Effector memory CD8-positive, alpha-beta T cell (primary cell): ENCODE measurements at places on chromosomes 7 and 10.

GRCh38 chr7:130421684-130422083 lies 19.1 kb downstream of the CEP41 start:
- DNase-seq, result no peak
- peaks cover 4% of the 10 kb centered on the region for H3K4me1 ChIP-seq
- H3K27ac ChIP-seq, result no peak overlapping the region
- no peak overlapping the region for H3K4me3 ChIP-seq

GRCh38 chr10:79490400-79491142 lies 21.8 kb upstream of the EIF5AL1 start:
- H3K4me3 ChIP-seq, result no peak overlapping the region
- peaks cover 3% of the 10 kb centered on the region for H3K36me3 ChIP-seq
- DNase-seq, result no peak
- peaks cover 6% of the 10 kb centered on the region for H3K4me1 ChIP-seq
- no peak overlapping the region for H3K27ac ChIP-seq
- no peaks in the 10 kb centered on the region for H3K27me3 ChIP-seq

- DNase-seq, result no peak
- H3K27ac ChIP-seq, result no peak overlapping the region
- no peaks in the 10 kb centered on the region for H3K4me1 ChIP-seq
- no peak overlapping the region for H3K4me3 ChIP-seq
- peaks cover 19% of the 10 kb centered on the region for H3K27me3 ChIP-seq
These were observed 88.1 kb upstream of the FOXI2 start for GRCh38 chr10:127648885-127649284.

DNA sequence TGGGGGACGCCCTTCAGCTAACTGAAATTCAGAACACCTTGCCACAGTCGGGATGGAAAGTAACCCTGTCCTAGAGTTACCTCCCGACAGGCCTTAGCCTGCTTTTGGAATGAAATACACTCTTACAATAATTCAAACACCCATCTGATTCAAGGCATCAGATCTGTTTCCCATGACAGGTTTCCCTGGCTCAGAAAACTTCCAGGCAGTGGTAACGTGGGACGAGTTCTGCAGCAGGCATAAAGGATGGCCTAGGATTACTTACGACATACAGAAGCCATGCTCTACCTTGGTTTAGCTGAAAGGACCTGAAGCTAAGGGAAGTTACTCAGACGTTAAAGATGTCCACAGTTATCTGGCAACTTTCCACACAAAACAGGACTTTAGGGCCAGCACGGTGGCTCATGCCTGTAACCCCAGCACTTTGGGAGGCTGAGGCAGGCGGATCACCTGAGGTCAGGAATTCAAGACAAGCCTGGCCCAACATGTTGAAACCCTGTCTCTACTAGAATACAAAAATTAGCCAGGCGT lies 5.0 kb downstream of the PAXIP1 start:
- H3K36me3 ChIP-seq, result peaks cover 20% of the 10 kb centered on the region
- DNase-seq, result no peak
- H3K27me3 ChIP-seq, result no peaks in the 10 kb centered on the region
- peaks cover 12% of the 10 kb centered on the region for H3K4me1 ChIP-seq
- no peak overlapping the region for H3K4me3 ChIP-seq

GRCh38 chr10:9012312-9012711 lies 957.8 kb downstream of the GATA3 start:
- no peaks in the 10 kb centered on the region for H3K36me3 ChIP-seq
- H3K4me3 ChIP-seq, result no peak overlapping the region
- DNase-seq, result no peak
- H3K27me3 ChIP-seq, result peaks cover 16% of the 10 kb centered on the region

GRCh38 chr10:83536426-83536825 lies 602.9 kb upstream of the GHITM start:
- no peaks in the 10 kb centered on the region for H3K4me1 ChIP-seq
- H3K27ac ChIP-seq, result no peak overlapping the region
- no peak for DNase-seq
- H3K4me3 ChIP-seq, result no peak overlapping the region

DNA sequence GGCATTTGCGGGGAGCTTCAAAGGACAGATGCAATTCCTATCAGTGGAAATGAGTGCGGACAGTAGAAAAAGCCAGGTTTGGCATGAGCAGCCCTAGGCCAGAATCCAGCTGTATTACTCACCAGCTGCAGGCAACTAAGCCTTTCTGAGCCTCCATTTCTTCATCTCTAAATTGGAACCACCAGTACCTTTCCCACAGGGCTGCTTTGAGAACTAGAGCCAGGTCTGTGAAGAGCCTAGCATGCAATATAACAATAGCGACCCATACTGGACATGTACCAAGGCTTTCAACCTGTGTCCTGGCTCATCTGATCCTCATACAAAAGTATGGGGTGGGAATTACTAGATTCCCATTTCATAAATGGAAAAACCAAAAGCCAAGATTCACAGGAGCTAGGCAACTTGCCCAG lies 101.0 kb downstream of the GSAP start:
- H3K4me3 ChIP-seq, result no peak overlapping the region
- H3K4me1 ChIP-seq, result peaks cover 5% of the 10 kb centered on the region
- H3K27me3 ChIP-seq, result no peaks in the 10 kb centered on the region
- H3K27ac ChIP-seq, result no peak overlapping the region
- DNase-seq, result no peak
- H3K36me3 ChIP-seq, result peaks cover 27% of the 10 kb centered on the region

GRCh38 chr10:76442113-76442512 lies 1010.7 kb downstream of the LRMDA start:
- DNase-seq, result no peak
- no peaks in the 10 kb centered on the region for H3K36me3 ChIP-seq
- no peaks in the 10 kb centered on the region for H3K27me3 ChIP-seq
- H3K4me3 ChIP-seq, result no peak overlapping the region
- H3K27ac ChIP-seq, result no peak overlapping the region

GRCh38 chr10:124721330-124722045 lies 22.7 kb downstream of the FAM53B start:
- H3K27me3 ChIP-seq, result no peaks in the 10 kb centered on the region
- H3K4me3 ChIP-seq, result peak overlapping the region; percentile 84
- peak overlapping the region; percentile 95 for H3K27ac ChIP-seq
- peak; percentile 14 for DNase-seq
- H3K4me1 ChIP-seq, result peaks cover 92% of the 10 kb centered on the region
- H3K36me3 ChIP-seq, result peaks cover 66% of the 10 kb centered on the region

DNA sequence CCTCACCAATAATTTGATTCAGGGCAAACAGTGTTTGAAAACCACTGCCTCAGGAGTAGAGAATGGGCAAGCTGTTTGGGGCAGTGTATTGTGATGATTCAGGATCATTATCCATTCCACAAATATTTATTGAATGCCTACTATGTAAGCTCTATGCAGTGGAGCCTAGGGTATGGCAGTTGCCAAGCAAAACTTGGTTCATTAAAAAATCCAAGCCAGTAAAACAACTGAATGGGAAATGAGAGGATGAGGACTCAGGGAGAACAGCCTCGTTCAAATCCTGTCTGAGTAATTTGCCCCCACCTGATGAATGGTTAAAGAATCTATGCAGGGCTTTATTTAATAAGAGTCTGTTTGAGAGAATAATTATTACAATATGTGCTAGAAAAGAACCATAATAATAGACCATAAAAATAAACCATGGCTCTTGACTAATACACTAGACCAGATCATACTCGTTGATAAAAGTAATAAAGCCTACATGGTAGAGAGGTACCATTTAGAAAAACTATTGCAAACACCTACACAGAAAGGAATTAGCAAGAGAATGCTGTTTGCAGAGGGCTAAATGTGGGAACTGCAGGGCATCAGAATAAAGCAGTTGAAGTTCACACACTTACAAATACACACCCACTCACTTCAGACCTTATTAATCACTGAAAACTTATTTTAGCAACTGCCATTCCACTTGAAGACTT lies 71.7 kb downstream of the CREB5 start:
- H3K4me1 ChIP-seq, result no peaks in the 10 kb centered on the region
- peaks cover 29% of the 10 kb centered on the region for H3K27me3 ChIP-seq
- H3K36me3 ChIP-seq, result peaks cover 2% of the 10 kb centered on the region
- H3K27ac ChIP-seq, result no peak overlapping the region
- DNase-seq, result no peak

- no peaks in the 10 kb centered on the region for H3K36me3 ChIP-seq
- H3K27me3 ChIP-seq, result peaks cover 14% of the 10 kb centered on the region
- H3K27ac ChIP-seq, result no peak overlapping the region
- DNase-seq, result no peak
These were observed 34.8 kb upstream of the AGR2 start for GRCh38 chr7:16839646-16840045.

DNA sequence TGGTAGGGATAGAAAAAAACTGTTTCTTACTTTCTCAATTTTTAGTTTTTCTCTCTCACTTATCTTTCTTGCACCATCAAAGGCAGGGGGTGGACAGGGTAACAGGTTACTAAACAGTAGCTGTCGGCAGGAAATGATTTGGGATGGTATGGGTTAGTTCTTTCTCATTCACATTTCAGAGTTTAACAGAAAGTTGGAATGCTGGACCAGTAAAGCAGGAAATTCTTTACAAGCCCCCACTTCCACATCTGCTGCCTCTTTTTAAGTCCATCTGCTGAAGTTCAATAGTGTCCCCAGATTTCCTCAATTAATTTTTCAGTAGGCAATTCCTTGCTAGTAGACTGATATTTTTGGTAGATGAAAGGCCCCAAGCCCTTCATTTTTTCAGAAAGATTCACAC lies 23.3 kb downstream of the TWIST1 start:
- H3K27ac ChIP-seq, result no peak overlapping the region
- H3K27me3 ChIP-seq, result no peaks in the 10 kb centered on the region
- no peaks in the 10 kb centered on the region for H3K4me1 ChIP-seq
- no peak for DNase-seq

GRCh38 chr10:99345350-99345749 lies 16.2 kb downstream of the CNNM1 start:
- DNase-seq, result no peak
- H3K4me3 ChIP-seq, result no peak overlapping the region
- H3K36me3 ChIP-seq, result no peaks in the 10 kb centered on the region
- no peaks in the 10 kb centered on the region for H3K4me1 ChIP-seq
- H3K27ac ChIP-seq, result no peak overlapping the region
- H3K27me3 ChIP-seq, result peaks cover 54% of the 10 kb centered on the region

- H3K4me3 ChIP-seq, result no peak overlapping the region
- H3K27me3 ChIP-seq, result no peaks in the 10 kb centered on the region
- H3K4me1 ChIP-seq, result peaks cover 1% of the 10 kb centered on the region
- no peak for DNase-seq
- H3K36me3 ChIP-seq, result no peaks in the 10 kb centered on the region
These were observed 261.0 kb upstream of the KLF6 start for GRCh38 chr10:4046030-4046429.

GRCh38 chr7:140245611-140246105 lies 68.9 kb upstream of the KDM7A start:
- peaks cover 5% of the 10 kb centered on the region for H3K4me1 ChIP-seq
- DNase-seq, result no peak
- no peak overlapping the region for H3K4me3 ChIP-seq
- H3K27ac ChIP-seq, result no peak overlapping the region

DNA sequence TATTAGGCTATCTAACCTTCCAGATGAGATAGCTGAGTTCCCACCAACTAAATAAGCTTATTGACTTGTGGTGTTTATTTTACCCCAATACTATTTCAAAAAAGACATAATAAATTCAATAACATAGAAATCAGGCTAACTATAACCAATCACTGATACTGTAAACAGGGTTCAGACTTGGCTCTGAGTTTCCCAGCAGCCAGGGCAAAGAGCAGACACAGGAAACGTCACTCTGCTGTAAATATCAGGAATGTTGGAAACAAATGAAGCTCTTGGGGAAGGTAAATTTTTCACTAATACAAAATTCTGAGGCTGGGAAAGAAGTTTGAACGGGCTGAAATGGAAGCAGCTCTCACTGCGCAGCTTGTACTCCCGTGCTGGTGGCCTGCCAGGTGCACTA lies 114.6 kb downstream of the GALNT11 start:
- peak overlapping the region; percentile 60 for H3K27ac ChIP-seq
- no peaks in the 10 kb centered on the region for H3K27me3 ChIP-seq
- H3K4me1 ChIP-seq, result peaks cover 15% of the 10 kb centered on the region
- no peak for DNase-seq
- H3K36me3 ChIP-seq, result peaks cover 64% of the 10 kb centered on the region

DNA sequence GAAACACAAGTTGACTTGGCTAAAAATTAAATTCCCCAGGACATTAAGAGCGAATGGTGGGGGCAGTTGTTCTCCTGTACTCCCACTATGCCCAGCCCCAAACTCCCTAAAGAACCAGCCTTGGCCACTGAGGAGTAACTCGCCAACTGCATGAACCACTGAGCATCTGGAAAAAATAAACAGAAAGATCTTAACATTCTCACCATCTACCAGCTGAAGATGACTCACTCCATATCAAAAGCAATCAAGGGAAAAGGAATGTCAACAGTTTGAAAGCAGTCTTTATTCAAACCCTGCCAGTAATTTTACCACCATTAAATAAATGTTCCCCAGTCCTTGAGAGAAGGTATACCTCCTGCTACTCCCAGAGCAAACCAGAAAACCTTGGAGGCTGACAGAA lies 45.4 kb downstream of the CTTNBP2 start:
- no peak for DNase-seq
- H3K4me3 ChIP-seq, result no peak overlapping the region
- H3K27me3 ChIP-seq, result no peaks in the 10 kb centered on the region
- no peak overlapping the region for H3K27ac ChIP-seq
- no peaks in the 10 kb centered on the region for H3K4me1 ChIP-seq

DNA sequence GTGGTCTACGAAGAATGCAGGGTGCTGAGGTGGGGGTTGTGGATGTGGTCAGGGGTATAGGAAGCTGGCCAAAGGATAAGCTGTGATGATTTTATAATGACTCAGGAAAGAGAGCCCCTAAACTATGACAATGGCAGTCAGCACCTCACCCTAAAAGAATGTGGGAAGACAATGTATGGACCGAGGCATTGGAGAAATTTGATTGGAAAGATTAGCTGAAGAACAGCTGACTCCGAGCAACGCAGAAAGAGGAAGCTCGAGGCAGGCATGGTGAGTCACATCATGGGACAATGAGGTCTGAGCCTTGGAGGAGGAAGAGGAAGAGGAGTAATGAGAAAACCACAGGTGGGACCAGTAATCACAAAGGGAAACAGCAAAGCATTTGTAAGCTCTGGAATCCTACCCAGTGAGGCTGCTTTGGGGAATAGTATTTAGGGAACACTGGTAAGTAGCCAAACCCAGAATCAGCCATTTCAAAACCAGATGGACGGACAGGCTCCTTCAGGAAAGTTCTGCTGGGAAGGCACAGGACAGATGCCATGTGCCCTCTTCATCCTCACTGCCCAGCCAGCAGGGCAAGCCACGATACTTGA lies 295.4 kb downstream of the PRPF18 start:
- H3K27ac ChIP-seq, result no peak overlapping the region
- H3K36me3 ChIP-seq, result no peaks in the 10 kb centered on the region
- no peak for DNase-seq

GRCh38 chr7:130966246-130967009 lies 232.4 kb upstream of the KLF14 start:
- H3K36me3 ChIP-seq, result peaks cover 76% of the 10 kb centered on the region
- peak overlapping the region; percentile 69 for H3K27ac ChIP-seq
- no peak for DNase-seq
- peaks cover 56% of the 10 kb centered on the region for H3K4me1 ChIP-seq
- H3K4me3 ChIP-seq, result peak overlapping the region; percentile 42
